ENCODE measurements at places on chromosomes 3 and 15. TPM values are rescaled to one million over a fixed set of nuclear protein-coding genes. Genes with fewer than 3 reads are reported as not detected.

GRCh38 chr3:158509891-158510290 is 61.1 kb upstream of the MLF1 start:
- H3K27ac ChIP-seq = no peak overlapping the region
- no peak for DNase-seq
- H3K36me3 ChIP-seq = no peaks in the 10 kb centered on the region
- H3K27me3 ChIP-seq = no peaks in the 10 kb centered on the region
- H3K4me3 ChIP-seq = no peak overlapping the region

DNA sequence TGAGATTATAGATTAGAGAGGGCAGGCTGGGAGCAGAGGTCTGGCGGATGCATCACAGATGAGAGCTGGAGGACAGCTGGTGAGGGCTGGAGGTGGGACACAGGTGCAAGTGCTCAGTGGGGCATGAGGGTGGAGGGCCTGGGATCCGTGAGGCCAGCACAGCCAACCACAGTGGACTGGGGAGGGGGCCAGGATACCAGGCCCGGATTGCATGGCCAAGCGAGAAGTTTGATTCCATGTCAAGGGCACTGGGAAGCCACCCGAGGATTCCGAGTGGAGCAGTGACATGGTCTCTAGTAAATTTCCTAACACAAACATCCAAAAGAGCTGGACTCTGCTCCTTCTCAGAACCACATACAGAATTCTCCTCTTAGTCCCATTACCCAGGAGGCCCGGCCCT is 44.0 kb upstream of the SLC41A3 start:
- no peaks in the 10 kb centered on the region for H3K27me3 ChIP-seq
- H3K27ac ChIP-seq = no peak overlapping the region
- no peaks in the 10 kb centered on the region for H3K4me1 ChIP-seq
- no peak for DNase-seq

DNA sequence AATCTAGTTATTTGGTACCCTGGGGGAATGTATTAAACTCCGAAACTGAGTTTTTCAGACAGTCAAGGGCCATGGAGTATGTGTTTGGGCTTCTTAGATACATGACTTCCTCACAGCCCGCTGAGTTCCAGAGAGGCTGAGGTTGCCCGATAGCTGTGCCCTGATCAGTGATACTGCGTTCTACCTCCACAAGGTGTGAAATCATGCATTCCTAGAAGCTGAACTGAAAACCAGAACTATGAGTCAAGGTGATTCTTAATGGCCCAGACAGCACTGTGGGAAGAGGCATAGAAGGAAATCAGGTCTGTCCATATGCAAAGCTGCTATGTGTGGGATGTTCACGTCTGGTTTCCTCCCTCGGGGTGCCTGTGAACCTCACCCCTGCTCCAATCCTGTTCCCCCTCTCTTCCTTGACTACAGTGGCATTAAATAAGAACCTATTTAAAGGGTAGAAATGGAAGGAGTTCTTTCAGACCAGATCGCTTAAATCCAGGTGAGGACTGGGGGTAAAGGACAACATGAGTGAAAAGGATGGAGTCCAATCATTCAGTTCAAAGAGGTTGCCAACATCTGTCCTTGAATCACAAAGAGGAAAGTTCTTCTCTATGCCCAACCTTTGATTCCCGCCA is 74.3 kb downstream of the MYO1E start:
- H3K4me1 ChIP-seq = peaks cover 5% of the 10 kb centered on the region
- no peak overlapping the region for H3K27ac ChIP-seq
- DNase-seq = no peak
- H3K4me3 ChIP-seq = no peak overlapping the region
- no peaks in the 10 kb centered on the region for H3K27me3 ChIP-seq

GRCh38 chr3:112635674-112636073 is 5.3 kb downstream of the CCDC80 start:
- no peaks in the 10 kb centered on the region for H3K36me3 ChIP-seq
- no peaks in the 10 kb centered on the region for H3K4me1 ChIP-seq
- H3K27ac ChIP-seq = peak overlapping the region; percentile 20
- no peak overlapping the region for H3K4me3 ChIP-seq

DNA sequence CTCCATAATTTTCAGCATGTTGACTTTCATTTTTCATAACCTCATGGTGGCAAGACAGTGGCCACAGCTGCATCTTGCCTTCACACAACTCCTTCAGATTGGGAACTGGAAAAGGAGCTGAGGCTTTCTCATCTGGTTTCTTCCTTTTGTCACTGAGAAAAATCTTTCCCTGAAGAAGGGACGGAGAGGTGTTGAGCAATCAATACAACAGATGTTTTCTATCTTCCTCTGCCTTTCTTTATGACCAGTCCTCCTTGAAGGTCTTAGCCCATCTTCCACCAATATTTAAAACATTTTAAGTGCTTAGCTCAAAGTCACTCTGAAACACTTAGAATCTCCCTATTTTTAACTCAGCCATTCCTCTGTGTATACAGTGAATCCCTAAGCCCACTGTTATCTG is 11.9 kb downstream of the ZNF660 start:
- no peak for DNase-seq
- H3K27ac ChIP-seq = no peak overlapping the region
- no peak overlapping the region for H3K4me3 ChIP-seq
- H3K27me3 ChIP-seq = no peaks in the 10 kb centered on the region
- no peaks in the 10 kb centered on the region for H3K4me1 ChIP-seq
- peaks cover 8% of the 10 kb centered on the region for H3K36me3 ChIP-seq

DNA sequence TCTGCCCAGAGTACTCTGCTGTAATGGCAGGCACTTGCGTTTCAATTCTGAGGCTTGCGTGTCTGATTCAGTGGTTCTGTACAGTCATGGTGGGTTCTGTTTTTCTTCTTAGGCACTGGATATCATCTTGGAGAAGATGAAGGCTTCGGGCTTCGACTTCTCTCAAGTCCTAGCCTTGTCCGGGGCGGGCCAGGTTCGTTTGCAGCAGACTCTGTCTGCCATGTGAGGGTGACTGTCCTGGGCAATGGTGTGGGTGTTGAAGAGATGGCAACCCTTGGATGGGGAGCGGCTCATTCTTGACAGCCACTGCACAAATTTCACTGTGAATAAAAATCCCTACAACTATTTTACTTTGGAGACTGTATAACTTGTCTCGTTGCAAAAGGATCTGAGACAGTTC is 16.2 kb downstream of the XYLB start:
- DNase-seq = no peak
- no peak overlapping the region for H3K4me3 ChIP-seq
- H3K27ac ChIP-seq = no peak overlapping the region
- H3K27me3 ChIP-seq = no peaks in the 10 kb centered on the region

The AADAC gene
- 44.9 TPM for total RNA-seq

The C3orf85 gene
- 71.9 TPM for total RNA-seq
